ENCODE measurements at places on chromosomes 4 and X.

DNA sequence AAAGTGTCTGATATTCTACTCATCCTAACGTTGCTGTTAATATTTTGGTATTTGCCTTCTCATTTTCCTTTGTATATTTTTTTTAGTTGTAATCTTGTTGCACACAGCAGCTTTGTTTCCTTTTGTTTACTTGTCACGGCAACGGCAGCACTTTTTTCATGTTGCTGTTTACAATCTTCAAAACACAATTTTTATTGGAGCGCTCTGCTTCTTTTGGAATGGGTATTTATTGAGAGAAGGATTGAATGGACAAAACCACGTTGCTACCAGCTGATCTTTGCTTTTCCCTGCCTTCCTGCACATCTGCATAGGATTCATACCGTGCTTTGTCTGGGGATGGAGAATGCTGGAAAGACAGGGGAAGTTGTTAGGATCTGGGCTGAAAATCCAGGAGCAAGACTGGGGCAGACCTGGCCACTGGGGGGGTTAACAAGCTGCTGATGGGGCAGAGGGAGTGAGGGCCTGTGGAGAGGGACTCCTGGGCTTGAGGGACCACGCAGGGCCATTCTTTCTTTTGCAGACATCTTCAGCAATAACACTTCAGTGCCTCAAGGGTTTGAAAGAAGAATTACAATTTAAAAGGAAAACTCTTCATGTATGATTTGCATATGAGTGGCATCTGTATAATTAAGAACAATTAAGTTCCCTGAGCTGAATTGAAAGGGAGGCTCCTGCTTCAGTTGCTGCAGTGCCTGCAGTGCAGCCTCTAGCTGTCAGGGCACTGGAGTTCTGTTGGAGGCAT is 69.8 kb downstream of the TMEM131L start:
- no peak for DNase-seq

- DNase-seq = no peak
Observed at GRCh38 chrX:13085526-13085925, 41.1 kb upstream of the FAM9C start.

GRCh38 chr4:114264877-114265291 is 285.4 kb upstream of the ARSJ start:
- no peak for DNase-seq

DNA sequence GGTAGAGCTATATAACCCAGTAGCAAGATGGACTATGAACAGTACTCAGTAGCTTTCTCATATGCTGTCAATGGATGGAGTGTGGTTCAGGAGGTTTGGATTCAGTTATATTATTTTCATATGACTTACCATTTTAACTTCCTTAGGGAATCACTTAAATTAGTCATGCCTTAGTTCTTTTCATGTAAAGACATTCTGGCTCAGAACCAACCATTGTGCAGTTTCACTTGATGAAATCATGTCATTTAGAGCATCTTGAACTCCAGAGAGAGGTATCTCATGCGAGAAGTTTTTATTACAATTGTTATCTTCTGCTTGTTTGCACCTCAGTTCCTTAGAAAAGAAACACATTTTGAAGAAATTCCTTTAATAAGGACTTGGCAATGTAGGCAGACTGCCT is 55.8 kb downstream of the IL1RAPL2 start:
- DNase-seq = no peak

- DNase-seq = no peak
Observed at GRCh38 chr4:10243856-10244255, 127.3 kb upstream of the WDR1 start.

DNA sequence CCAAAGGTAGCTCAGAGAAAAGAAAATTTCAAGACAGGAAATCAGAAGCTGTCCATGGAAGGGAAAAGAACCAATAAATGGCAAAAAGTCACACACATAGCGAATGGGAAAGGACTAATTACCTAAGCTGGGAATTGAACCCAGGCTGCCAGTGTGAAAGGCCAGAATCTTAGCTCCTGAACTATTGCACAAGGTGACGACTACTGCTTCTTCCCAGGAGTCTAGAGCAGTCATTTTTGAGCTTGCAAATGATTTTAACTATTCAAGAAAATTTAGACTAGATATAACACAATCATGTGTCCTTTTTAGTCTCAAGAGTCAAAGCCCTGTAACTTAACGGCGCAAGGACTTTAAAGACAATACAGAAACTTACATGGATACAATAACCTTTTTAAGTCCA is 34.1 kb upstream of the ZNF81 start:
- DNase-seq = no peak

Data from hepatic stellate cell (primary cell).